ENCODE measurements at places on chromosomes 6 and 20.
A peak's percentile ranks its signal among the peaks of the same experiment; 100 is the strongest.

GRCh38 chr6:20680697-20681165 is 146.5 kb downstream of the CDKAL1 start:
- no peak for DNase-seq

- DNase-seq, result peak; percentile 38
These were observed 115.9 kb downstream of the KLHL32 start for GRCh38 chr6:97040355-97040860.

- DNase-seq, result no peak
These were observed 130.1 kb upstream of the ASCC3 start for GRCh38 chr6:101011186-101011585.

DNA sequence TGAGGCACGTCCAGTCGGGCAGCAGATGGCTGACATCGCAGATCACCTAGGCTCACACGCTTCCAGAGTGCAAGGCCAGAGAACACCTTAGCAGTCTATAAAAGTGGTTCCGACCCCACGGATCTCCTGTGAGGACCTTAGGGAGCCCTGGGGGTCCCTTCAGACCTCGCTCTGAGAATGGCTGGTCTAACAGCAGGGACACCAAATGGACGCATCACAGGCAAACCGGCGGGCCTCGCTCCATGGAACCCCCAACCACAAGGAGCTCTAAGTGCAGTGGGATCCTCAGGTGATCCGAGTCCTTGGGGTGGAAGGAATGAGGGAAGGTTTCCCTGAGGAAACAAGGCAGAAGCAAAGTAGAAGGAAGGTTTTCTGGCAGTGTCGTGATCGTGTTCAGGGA is 135.4 kb downstream of the SMOC2 start:
- no peak for DNase-seq

DNA sequence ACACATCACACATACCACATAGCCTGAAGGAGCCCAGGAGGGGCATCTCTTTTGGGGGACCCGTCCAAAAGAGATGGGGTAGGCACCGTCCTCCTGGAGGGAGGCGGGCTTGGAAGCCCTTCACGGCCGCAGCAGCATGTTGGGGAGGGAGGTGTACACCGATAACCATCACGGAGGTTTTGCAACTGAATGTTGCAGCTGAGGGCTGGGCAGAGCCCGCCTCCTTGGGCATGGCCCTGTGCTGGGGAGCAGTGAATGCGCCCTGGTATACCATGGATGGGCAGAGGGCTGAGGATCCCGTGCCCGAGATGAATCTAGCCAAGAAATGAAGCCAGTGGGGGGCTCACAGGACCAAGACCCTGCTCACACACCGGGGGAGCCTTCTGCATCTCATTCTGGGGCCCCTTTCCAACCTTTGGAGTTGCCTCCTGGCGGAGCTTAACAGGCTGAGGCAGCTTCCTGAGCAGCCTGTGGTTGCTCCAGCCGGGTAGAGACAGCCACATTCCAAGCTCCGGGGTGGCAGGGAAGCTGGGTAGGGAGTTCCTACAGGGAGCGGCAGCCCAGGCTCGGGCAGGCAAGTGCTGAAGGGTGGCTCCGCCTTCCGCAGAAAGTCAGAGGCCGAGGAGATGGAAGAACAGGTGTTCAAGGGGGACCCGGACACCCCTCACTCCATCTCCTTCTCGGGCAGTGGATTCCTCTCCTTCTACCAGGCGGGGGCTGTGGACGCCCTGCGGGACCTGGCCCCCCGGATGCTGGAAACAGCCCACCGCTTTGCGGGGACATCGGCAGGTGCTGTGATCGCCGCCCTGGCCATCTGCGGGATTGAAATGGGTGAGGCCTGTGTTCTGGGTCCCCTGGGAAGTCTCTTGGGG is at the start of gene PNPLA1:
Gene PNPLA1, plus strand, starts transcription at position 227 of the 872 bp plus-strand sequence. Its CDS starts 400 bp downstream, at position 627.
- no peak for DNase-seq

- DNase-seq, result no peak
These were observed 34.6 kb upstream of the SPACA1 start for GRCh38 chr6:88013015-88013414.

- no peak for DNase-seq
These were observed 37.5 kb downstream of the FKBP5 start for GRCh38 chr6:35651244-35651643.

DNA sequence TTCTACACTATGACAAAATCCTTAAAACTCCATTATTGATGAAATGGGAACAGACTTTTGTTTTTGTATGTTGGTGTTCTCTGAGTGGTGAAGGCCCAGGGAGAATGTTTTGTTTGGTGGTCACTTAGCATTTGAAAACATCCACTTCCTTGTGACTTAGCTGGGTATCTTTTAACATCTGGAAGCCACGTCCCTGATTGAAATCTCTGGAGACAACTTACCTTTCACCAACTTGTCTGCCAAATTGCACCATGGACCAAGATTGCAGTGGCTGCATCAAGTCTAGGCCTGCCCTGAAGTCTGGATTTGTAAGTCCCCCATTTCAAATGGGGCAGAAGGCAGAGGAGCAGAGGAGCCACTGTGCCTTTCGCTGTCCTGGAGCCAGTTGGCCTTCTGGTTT is 534 bp upstream of the EFCAB8 start:
- no peak for DNase-seq

- no peak for DNase-seq
These were observed 33.5 kb downstream of the DYNLT1 start for GRCh38 chr6:158611039-158611438.

DNA sequence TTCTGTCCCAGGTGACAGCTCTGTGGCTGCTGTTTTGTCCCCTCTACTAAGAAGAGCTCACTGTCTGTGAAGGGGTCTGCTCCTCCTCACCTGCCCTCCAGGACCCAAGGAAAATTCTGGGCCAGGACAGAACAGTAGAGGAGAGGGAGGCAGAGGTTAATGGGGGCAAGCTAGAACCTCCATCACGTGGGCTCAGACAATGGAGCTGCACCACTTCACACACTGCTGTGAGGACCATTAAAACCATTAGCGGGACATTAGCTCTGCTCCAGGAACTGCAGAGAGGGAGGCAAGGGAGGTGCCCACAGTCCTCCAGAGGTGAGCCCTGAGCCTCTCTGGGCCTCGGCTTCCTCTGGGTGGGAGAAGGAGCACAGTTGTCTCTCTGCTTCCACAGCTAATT is 78.4 kb downstream of the NOL4L start:
- DNase-seq, result peak; percentile 95

GRCh38 chr20:37096415-37097041 is 731 bp upstream of the RBL1 start:
- no peak for DNase-seq

DNA sequence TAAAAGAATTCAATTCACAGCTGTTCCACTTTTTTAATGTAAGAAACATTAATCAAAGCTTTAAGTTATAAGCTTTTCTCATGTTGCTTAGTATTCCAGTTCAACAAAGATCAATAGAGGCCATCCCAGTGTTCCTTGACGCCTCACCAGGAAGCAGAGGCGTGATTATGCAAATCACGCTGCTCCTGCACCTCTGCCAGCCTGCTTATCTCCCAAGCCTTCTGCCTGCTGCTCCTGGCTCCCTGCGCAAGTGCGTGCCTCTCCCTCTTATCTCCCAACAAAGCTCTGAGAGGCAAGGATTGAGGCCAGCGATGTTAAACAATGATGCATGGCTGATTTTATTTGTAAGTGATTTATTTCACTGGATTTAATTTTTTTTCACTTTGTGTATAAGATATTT is 42.8 kb downstream of the INSM1 start:
- peak; percentile 48 for DNase-seq

GRCh38 chr6:170034294-170034693 is 256.6 kb downstream of the DLL1 start:
- DNase-seq, result no peak

GRCh38 chr6:6915219-6915618 is 192.5 kb upstream of the RREB1 start:
- DNase-seq, result no peak

GRCh38 chr6:16757332-16757731 is 3.9 kb downstream of the ATXN1 start:
- no peak for DNase-seq

DNA sequence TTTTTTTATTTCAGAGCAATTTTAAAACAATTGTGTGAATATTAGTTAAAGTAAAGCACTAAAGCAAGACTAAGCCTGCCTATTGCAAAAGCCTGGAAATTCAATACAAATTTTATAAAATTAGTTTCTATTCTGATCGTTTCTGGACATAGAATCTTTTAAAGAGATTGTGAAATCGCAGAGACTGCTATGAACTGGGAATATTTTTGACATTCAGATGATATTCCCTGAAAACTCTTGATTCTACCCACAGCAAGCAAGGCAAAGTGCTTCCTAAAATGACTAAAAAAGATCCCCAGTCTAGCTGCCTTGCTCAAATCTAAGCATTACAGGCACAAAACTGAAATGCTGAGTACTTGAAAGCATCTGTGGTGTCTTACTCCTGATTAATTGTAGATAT is 187.6 kb upstream of the CEP162 start:
- no peak for DNase-seq

- no peak for DNase-seq
These were observed 24.1 kb downstream of the AFDN start for GRCh38 chr6:167850782-167851181.

DNA sequence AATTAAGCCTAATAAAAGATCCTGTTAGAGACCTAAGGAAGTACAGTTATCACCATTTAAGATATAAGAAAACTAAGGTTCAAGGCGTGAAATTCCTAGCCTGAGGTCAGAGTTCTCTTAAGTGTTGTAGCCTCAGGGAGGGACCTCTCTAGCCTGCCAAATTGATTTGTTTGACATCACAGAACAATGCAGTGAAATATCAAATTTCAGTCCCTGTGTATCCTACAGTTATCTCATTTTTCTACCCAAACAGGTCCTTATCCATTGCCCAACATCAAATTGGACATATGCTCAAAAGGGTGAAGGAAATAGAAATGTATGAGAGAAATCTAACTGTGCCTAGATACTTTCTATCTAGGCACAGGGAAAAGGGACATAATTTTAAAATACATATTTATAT is 63.0 kb downstream of the NCOA7 start:
- DNase-seq, result no peak

DNA sequence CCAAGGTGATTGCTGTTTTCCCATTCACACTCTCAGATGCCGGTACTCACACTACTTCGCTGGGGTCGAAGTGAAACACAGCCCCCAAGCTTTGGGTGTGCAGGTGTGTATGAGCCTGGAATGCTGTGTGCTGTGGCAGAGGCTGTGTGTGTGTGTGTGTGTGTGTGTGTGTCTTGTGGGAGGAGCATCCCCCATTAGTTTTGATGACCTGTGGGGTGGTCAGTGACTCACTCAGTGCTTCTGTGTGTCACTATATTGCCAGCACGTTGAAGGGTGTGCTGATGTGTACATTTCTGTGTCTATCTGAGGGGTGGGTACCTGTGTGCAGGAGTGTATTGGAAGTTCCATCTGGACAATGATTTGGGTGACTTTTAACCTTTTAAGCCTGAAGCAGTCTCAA is 5.0 kb upstream of the SLC12A5 start:
- no peak for DNase-seq

DNA sequence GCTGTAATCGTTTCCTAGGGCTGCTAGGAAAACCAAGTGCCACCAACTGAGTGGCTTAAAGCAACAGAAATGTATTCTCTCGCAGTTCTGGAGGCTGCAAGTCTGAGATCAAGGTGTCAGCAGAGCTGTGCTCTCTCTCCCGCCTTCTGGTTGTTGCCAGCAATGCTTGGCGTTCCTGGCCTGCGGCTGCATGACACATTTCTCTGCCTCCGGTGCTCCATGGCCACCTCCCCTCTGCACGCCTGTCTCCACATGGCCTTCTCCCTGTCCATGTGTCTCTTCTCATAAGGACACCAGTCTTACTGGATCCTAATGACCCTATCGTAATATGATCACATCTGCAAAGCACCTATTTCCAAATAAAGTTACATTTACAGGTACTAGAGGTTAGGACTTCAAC is 91.7 kb upstream of the AKAP12 start:
- DNase-seq, result no peak

DNA sequence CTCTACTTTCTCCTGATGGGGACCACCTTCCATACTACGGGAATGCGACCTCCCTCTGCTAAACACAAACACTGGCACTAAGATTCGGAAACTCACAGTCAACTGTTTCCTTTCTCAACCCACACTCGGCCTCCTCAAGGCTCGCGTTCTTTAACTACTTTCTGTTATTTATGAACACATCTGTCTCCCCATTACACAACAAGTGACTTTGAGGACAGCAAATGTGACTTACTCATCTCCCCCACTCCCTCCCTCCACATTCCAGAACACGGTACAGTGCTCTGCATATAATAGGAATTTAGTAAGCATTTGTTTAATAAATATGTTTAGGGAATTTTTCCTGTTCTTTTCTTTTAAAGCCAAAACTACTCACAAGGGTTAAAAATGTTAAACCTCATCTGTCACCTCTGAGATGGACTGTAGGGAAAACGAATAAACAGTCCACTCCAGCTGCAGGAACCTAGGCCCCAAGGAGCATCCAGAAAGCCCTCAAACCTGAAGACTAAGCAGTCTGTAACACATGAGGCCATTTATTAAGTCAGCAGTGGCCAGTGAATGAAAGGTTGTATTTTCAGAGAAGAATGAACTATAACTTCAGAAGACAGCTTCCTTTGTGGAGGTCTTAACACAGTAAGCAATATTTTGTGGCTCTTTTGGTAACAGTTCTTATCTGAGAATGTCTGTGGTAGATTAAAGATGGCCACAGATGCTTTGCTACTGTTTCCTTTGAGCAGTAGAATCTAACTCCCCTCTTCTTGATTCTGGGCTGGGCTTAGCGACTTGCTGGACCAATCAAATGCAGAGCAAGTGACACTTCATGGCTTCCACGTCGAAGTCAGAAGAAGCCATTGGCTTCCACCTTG is 209.6 kb upstream of the DTNBP1 start:
- DNase-seq, result no peak

DNA sequence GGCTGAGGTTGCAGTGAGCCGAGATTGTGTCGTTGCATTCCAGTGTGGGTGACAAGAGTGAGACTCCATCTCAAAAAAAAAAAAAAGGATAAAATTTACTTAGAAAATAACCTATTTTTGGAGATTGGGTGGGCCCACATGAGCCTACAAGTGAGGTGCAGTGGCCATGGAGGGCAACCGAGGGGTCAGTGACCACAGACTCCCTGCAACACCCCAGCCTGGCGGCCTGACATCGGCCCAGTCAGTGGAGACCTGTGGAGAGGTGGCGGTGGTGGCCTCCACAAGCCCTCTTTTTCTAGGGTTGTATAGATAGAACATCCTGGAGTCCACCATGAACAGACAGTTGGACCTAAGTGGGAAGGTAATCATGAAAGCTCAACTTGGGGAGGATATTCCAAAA is 52.7 kb downstream of the BTBD9 start:
- no peak for DNase-seq

GRCh38 chr20:24837781-24838450 is 111.2 kb upstream of the CST7 start:
- DNase-seq, result no peak

DNA sequence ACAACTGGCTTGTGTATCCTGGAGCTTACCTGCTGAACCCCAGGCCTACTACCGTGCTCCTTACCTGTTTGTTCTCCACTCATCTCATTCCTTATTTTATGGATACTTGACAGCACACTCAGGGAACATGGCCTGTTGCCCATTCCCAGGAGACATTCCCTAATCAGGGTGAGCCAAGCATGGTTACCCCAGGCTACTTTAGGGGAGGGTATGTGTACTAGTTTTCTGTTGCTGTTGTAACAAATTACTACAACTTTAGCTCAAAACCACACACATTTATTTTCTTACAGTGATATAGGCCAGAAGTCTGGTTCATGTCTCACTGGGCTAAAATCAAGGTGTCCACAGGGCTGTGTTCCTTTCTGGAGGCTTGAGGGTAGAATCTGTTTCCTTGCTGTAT is 15.0 kb upstream of the TRAM2 start:
- DNase-seq, result peak; percentile 91

GRCh38 chr20:48983423-48984400 is 62.2 kb downstream of the ARFGEF2 start:
- DNase-seq, result no peak

Data from DMS79 treated with DMSO at 0.1 percent for 48 hours (cell line).